ENCODE measurements at places on chromosomes 1 and 21. TPM values are rescaled to one million over a fixed set of nuclear protein-coding genes. Genes with fewer than 3 reads are reported as not detected.

Gene TMEM201
- total RNA-seq: 31.6 TPM

Gene OR2T34
- total RNA-seq: not detected

Gene COL24A1
- total RNA-seq: not detected

Gene NEK2
- total RNA-seq: 24.2 TPM

- DNase-seq: no peak
Measured at GRCh38 chr1:46757247-46757955, 38.5 kb upstream of the EFCAB14 start.

DNA sequence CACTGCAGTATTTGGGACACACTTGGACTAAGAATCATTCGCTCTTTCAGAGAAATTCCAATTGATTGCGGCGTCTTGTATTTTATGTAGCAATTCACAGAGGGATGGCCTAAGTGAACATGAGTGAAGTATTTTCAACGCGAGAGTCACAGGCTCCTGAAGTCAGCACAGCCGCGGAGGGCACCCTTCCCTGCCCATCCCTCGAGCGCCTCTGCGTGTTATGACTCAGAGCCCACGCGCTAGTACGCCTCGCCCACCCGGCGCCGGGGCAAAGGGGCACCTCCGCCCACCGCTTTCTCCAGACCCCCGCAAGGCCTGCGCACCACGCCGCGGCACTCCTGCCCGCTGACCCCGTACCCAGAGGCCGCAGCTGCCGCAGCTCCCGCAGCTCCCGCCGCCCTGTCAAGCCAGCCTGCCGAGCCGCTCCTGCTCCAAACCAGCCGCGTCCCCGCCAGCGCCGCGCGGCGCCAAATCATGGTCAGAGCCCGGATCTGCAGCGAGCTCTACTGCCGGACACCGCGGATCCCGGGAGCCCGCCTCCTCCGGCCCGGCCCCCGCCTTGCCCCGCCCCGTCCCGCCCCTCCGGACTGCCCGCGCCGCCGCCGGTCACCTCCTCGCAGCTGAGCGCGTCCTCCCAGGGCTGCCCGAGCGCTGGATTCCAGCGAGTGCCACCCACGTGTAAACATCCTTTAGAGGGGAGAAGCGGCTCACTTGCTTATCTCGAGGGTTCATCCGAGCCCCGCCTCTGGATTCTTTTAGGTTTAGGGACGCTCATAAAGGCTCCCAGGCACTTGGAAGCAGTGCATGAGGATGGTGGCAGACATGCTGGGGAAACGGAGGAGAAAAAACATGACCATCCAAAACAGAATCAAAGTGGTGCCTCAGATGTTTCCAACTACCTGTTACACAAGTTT, at the start of gene GLRX2:
TSS of gene GLRX2 (minus strand) at position 508 of the 914 bp plus-strand sequence. CDS start at position 476, 32 bp downstream.
- DNase-seq: peak; percentile 68

DNA sequence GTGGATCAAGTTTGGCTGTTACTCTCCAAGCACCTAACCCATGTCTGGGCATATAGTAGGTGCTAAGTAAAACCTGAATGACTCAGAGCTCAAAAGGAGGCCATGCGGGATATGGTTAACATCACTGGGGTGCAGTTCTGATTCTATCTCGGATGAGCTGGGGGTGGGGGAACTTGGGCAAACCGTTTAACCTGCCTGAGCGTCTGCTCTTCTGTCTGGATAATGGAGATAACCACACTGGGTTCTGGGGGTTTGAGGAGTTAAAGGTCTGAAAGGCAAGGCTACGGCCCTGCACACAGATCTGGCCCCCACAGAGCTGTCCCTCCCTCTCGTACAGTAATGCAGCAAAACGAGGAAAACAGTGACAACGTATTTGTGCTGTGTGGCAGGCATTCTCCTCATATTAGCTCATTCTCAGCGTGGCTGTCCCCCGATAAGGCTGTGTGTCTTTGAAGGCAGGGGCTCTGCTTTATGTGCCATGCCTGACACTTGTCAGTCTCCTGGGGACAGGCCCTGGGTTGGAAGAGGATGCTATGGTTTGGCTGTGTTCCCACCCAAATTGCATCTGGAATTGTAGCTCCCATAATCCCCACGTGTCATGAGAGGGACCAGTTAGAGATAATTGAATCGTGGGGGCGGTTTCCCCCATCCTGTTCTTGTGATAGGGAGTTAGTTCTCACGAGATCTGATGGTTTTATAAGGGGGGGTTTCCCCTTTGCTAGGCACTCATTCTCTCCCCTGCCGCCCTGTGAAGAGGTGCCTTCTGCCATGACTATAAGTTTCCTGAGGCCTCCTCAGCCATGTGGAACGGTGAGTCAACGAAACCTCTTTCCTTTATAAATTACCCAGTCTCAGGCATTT, 6.8 kb upstream of the ALDH4A1 start:
- DNase-seq: no peak

GRCh38 chr1:63813829-63814277, 40.0 kb downstream of the ROR1 start:
- DNase-seq: no peak

GRCh38 chr1:241271427-241271826, 85.6 kb downstream of the RGS7 start:
- no peak for DNase-seq

DNA sequence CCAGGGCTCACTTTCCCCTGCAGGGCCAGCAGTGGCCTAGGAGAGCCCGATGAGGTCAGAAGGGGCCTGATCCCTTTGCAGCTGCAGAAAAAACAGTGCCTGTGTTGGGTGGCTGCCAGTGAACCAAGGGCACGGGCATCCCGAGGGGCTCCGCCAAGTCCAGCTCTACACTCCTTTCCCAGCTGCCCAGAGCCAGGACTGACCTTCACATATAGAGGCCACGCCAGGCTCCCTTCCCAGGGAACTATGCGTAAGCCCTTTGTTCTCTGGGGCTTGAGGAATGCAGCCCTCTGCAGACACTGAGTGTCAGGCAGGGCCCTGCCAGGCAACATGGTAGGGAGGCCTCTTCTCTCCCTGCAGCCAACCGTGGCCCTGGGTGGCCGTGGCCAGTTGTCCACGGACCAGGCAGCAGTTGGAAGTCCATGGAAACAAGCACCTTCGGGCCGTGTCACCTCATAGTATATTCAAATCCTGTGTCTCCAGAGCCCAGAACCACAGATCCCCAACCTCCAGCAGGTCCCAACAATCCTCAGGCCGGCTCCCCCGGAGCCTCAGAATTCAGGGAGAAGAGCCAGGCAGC, 194.0 kb downstream of the NPHP4 start:
- no peak for DNase-seq

DNA sequence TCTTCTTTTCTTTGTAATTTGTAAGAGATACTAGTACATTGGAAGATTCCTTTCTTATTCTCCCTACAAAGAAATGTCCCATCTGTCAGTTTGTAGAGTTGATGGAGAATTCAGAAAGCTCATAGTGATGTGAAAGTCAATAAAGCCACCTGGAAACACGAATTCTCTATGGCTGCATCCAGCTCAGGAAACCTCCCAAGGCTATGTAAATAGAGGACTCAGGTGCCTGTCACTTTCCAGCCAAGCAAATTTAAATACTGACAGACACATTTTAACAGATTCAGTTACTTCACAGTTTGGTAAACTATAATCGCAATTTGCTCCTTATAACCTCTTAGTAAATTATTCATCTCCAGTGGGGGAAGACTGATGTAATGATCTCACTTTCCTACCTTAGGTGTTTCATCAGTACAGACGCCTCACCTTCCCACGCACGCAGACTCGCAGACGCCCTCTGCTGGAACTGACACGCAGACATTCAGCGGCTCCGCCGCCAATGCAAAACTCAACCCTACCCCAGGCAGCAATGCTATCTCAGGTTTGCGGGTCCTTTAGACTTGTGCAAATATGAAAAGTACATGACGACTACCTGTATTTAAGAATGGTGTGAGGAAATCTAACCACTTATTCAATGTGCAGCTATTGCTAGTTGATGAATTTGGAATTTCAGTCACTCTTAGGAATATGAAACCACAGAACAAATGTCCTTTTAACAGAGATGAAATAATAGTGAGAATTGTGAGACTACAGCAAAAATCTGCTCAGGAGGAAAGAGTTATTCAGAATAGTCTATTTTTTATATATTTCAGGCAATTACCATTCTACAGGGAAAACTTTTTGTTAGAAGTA, 60.6 kb downstream of the PTPRC start:
- peak; percentile 80 for DNase-seq

DNA sequence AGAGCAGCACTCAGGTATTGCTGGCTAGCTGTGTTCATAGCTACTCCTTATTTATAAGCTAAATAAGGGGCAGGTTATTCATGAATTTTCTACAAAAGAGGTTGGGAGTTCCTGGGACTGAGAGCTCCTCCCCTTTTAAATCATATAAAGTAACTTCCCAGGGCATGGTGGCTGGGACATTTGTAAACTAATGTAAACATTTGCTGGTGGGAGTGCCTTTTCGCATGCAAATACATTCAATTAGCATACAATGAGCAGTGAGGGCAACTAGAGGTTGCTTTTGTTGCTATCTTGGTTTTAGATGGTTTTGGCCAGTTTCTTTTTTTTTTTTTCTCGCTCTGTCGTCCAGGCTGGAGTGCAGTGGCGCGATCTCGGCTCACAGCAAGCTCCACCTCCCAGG, 43.4 kb downstream of the GNPAT start:
- DNase-seq: no peak

Data from activated naive CD8-positive, alpha-beta T cell treated with anti-CD3 and anti-CD28 coated beads for 36 hours (primary cell).